ENCODE measurements at places on chromosomes 7 and 10.

GRCh38 chr10:127921753-127922145 lies 14.8 kb downstream of the PTPRE start:
- no peak for DNase-seq

DNA sequence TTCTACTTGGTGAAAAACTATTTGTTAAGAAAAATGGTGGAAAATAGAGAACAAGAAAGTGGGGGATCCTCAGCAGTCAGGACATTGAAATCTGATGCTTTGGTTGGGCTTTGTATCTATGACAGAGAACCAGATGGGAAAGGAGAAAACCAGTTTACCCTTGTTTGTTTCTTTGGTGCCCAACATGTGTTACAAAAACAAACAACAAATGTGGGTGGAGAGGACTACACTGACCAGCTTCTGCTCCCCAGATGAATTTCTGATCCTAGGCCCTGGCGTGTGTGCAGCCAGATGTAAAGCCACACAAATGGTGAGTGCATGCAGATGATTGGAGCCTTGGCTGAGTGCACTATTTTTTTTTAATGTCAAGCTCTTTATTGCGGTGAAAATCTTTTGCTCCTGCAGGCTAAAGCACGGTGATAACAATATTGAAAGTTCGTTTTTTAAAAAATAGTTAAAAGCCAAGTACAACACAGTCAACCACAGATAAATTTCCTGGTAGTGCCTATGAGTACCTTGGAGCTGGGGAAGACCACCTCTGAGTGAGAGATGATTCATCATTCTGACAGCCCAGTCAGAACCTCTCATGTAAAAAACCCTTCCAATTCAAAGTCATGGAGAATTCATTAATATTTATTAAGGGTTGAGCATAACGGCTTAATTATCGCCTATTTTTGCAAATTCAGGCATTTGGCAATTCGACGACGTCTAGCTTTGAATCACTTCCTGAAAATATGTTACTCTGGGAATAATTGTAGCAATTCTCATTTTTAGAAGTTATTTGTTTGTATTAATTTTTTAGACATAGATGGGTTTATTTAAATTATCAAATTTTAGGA lies 163.7 kb downstream of the AGMO start:
- no peak for DNase-seq

DNA sequence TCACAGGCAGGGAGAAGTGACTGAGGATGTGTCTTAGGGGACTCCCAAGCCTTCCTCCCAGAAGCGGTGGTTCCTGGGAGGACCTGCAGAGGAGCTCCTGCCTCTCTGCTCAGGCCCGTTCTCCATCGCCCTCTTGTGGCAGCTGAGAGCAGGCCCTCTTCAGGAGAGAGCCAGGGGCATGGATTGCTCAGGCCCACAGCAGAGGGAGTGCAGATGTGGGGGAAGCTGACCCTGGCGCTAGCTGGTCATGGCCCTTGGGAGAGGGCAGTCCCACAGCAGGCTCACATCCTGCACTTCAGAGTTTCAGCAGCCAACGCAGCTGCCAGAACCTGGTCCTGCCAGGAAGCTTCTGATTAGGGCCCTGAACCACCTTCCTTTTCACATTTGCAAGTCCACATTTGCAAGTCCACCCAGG lies 94.8 kb upstream of the TARP start:
- peak; percentile 82 for DNase-seq

DNA sequence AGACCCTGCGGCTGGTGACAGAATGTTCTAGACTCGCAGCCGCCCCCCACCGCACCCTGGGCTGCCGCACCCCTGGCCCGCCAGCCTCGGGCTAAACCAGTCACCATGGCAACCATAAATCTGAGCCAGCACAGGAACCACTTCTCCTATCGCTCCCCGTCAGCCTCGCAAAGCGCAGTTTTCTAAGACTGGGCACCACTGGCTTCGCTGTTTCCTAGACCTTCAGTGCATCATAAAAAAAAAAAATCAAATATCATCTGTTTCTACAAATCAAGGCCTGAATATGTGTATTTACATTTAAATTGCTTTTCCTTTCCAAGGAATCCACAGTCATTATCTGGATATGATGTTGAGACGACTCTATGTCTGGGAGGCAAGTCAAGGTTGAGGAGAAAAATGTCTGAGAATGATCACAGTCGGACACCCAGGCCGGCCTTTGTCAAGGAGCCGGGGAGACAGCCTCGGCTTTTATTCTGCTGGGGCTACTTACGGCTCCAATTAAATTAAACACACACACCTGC lies 99.9 kb downstream of the PTPRN2 start:
- DNase-seq: no peak

- no peak for DNase-seq
Observed at GRCh38 chr10:46215426-46215825, 71.4 kb upstream of the ANTXRL start.

Data from HT-29 (cell line).